ENCODE measurements at places on chromosomes 7 and 10. TPM values are rescaled to one million over a fixed set of nuclear protein-coding genes. Genes with fewer than 3 reads are reported as not detected.

- H3K27ac ChIP-seq, result no peak overlapping the region
- H3K4me1 ChIP-seq, result no peaks in the 10 kb centered on the region
- no peaks in the 10 kb centered on the region for H3K27me3 ChIP-seq
- no peak overlapping the region for H3K4me3 ChIP-seq
Observed at GRCh38 chr10:132745971-132746370, 40.0 kb downstream of the NKX6-2 start.

DNA sequence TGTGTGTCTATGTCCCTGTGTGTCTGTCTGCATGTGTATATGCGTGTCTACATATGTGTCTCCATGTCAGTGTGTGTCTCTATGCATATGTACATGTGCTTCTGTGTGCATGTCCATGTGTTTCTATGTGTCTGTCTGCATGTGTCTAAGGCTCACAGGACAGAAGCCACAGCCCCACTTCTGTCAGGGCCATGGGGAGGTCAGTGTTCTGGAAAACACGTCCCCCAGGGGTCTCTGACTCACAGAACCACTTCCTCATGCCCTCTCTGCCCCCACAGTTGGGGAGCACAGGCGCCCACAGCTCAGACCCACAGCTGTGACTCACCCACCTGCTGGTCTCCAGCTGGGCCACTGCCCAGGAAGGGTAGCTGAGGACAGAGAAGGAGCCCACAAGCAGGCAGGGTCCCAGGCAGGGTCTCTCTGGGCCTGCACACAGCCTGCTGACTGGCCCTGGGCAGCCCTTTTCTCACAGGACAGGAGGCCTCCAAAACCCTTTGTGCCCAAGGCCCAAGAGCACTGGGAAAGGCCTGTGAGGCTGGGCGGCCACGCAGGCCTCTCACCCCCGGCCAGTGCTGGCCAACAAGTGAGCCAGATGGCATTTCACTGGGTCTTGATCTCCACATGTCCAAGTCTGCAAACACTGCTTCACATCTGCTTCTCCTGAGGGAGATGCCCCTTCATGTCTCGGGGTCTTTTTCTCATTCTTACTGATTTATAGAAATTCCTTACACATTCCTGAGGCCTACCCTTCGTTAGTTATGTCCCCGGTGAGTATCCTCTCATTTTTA, 102.9 kb upstream of the FAM20C start:
- no peaks in the 10 kb centered on the region for H3K27me3 ChIP-seq
- H3K4me1 ChIP-seq, result peaks cover 10% of the 10 kb centered on the region
- no peak for DNase-seq
- H3K36me3 ChIP-seq, result no peaks in the 10 kb centered on the region

FAM107B gene
- total RNA-seq, result 188 TPM

SUGCT gene
- total RNA-seq, result 0.57 TPM

MPP7 gene
- total RNA-seq, result 24.2 TPM

GRCh38 chr7:37666026-37666799, 17.4 kb upstream of the GPR141 start:
- H3K4me1 ChIP-seq, result peaks cover 2% of the 10 kb centered on the region
- H3K27ac ChIP-seq, result no peak overlapping the region
- no peak overlapping the region for H3K4me3 ChIP-seq
- no peaks in the 10 kb centered on the region for H3K36me3 ChIP-seq
- H3K27me3 ChIP-seq, result peaks cover 5% of the 10 kb centered on the region

- no peaks in the 10 kb centered on the region for H3K36me3 ChIP-seq
- no peaks in the 10 kb centered on the region for H3K4me1 ChIP-seq
- peaks cover 47% of the 10 kb centered on the region for H3K27me3 ChIP-seq
- H3K27ac ChIP-seq, result no peak overlapping the region
- DNase-seq, result no peak
Observed at GRCh38 chr7:39847227-39847626, 102.8 kb upstream of the CDK13 start.

- peaks cover 63% of the 10 kb centered on the region for H3K27me3 ChIP-seq
- H3K36me3 ChIP-seq, result peaks cover 2% of the 10 kb centered on the region
- H3K4me3 ChIP-seq, result no peak overlapping the region
- H3K27ac ChIP-seq, result no peak overlapping the region
- H3K4me1 ChIP-seq, result peaks cover 14% of the 10 kb centered on the region
- no peak for DNase-seq
Observed at GRCh38 chr10:129966889-129967578, 3.0 kb upstream of the EBF3 start.

HOXA4 gene
- 0.53 TPM for total RNA-seq

DNA sequence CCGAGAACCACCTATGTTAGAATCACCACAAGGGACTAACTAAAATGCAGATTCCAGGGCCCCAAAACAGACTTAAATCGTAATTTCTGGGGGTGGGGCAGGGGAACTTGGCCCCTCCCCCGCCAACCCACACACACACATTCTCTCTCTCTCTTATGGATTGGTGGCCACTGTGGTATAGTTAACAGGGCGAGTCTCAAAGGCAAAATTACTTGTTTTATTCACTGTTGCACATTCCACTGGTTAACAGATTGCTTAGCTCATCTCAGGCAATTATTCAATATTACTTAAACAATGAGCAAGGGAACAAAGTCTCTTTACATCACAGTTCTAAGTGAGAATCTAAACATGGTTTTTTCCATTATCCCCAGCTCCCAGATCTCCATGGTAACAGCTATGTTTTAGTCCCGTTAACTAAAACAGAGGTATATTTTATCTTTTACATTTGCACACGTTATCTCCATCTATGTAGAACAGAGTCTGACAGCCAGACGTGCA, 38.5 kb downstream of the IGF2BP3 start:
- H3K4me3 ChIP-seq, result no peak overlapping the region
- H3K36me3 ChIP-seq, result no peaks in the 10 kb centered on the region
- H3K4me1 ChIP-seq, result no peaks in the 10 kb centered on the region

- H3K36me3 ChIP-seq, result peaks cover 50% of the 10 kb centered on the region
- no peak for DNase-seq
- peaks cover 25% of the 10 kb centered on the region for H3K4me1 ChIP-seq
- no peak overlapping the region for H3K27ac ChIP-seq
- H3K4me3 ChIP-seq, result no peak overlapping the region
Observed at GRCh38 chr10:101968286-101968939, 87.6 kb downstream of the ARMH3 start.

CRPPA gene
- 0.89 TPM for total RNA-seq

GRCh38 chr7:121305109-121305508, 23.7 kb upstream of the WNT16 start:
- H3K27ac ChIP-seq, result no peak overlapping the region
- H3K36me3 ChIP-seq, result no peaks in the 10 kb centered on the region
- no peak for DNase-seq
- H3K27me3 ChIP-seq, result peaks cover 6% of the 10 kb centered on the region

GRCh38 chr10:132878730-132879407, 63.5 kb downstream of the CFAP46 start:
- DNase-seq, result no peak
- no peak overlapping the region for H3K4me3 ChIP-seq
- H3K36me3 ChIP-seq, result no peaks in the 10 kb centered on the region
- no peaks in the 10 kb centered on the region for H3K4me1 ChIP-seq
- H3K27me3 ChIP-seq, result peaks cover 14% of the 10 kb centered on the region
- no peak overlapping the region for H3K27ac ChIP-seq

DNA sequence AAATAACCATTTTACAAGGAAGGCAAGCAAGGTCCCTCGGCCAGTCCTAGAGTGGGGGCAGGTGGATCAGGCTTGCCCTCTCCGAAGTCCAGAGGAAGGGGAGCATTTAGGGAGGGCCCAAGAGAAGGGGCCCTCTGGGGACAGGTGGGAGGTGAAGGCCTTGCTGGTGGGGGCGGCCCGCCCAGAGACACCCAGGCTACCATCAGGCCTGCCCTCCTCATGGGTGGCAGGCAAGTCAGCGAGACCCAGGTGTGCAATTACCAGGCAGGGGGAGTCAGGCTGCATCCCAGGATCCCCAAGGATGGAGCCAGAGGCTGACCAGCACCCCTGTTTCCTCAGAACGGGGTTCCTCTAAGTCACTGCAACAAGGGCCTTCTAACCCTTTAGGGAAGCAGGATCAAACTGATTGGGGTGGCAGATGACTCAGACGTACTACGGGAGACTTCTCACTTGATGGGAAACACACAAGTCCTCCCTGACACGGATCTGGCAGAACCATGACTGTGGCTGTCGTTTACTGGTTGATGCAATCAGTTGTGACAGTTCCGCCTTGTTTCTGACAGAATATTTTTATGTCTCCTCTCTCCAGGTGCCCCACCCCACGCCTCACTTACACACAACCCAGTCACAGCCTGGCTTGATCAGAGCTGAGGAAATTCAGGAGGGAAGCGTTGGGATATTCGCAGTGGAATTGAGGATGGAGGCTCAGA, 8.2 kb downstream of the LOXL4 start:
- no peaks in the 10 kb centered on the region for H3K36me3 ChIP-seq
- no peak for DNase-seq
- peaks cover 5% of the 10 kb centered on the region for H3K4me1 ChIP-seq
- H3K27ac ChIP-seq, result no peak overlapping the region
- no peak overlapping the region for H3K4me3 ChIP-seq

GRCh38 chr10:6578251-6578771, 1.8 kb downstream of the PRKCQ start:
- peak overlapping the region; percentile 94 for H3K27ac ChIP-seq
- H3K4me1 ChIP-seq, result peaks cover 57% of the 10 kb centered on the region
- no peaks in the 10 kb centered on the region for H3K27me3 ChIP-seq
- no peak for DNase-seq
- peak overlapping the region; percentile 95 for H3K4me3 ChIP-seq

DNA sequence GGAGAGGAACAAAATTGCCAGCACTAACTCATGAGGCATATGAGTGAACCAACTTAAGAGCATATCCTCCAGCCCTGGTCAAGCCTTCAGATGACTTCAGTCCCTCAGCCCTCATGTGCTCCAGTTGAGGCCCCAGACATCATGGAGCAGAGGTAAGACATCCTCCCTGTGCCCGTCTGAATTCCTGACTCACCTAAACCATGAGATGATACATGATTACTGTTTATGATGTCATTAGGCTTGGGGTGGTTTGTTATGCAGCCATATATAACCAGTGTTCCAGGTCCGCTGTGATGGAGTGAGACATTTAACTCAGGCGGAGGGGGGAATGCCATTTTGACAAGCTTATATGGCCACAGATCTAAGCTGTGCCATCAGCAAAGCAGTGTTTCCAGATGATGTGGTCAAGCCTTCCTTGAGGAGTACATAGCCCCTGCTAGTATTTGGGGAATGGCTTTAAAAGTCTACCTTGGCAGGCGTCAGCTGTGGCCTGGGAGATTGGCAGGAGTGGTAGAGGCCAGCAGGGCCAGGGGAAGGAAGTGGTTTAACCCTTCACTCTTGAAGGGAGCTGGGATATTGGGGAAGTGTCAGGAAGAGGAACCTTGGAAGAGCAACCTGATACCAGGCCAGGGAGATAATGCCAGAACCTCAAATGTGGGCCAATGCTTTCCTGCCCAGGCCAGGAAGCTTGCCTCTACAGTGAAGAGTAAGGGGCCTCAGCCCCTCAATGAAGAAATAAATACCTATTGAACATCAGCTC, 343.0 kb upstream of the PODXL start:
- H3K27ac ChIP-seq, result no peak overlapping the region
- no peaks in the 10 kb centered on the region for H3K36me3 ChIP-seq
- H3K27me3 ChIP-seq, result peaks cover 8% of the 10 kb centered on the region

FXYD4 gene
- not detected for total RNA-seq

GRCh38 chr7:54874804-54875203, 115.8 kb upstream of the SEC61G start:
- no peak overlapping the region for H3K27ac ChIP-seq
- H3K36me3 ChIP-seq, result no peaks in the 10 kb centered on the region
- no peaks in the 10 kb centered on the region for H3K4me1 ChIP-seq
- H3K4me3 ChIP-seq, result no peak overlapping the region
- DNase-seq, result no peak
- H3K27me3 ChIP-seq, result peaks cover 2% of the 10 kb centered on the region
